ENCODE measurements at places on chromosomes 16 and 17.
A peak's percentile ranks its signal among the peaks of the same experiment; 100 is the strongest.

GRCh38 chr17:57997085-57997809 lies 9.2 kb upstream of the VEZF1 start:
- DNase-seq, result no peak

GRCh38 chr16:25593260-25593659 lies 98.5 kb upstream of the HS3ST4 start:
- DNase-seq, result no peak

GRCh38 chr17:12398441-12399051 lies 267.1 kb upstream of the MYOCD start:
- DNase-seq, result no peak

GRCh38 chr16:81581107-81581506 lies 136.5 kb downstream of the CMIP start:
- no peak for DNase-seq

GRCh38 chr17:19359151-19359550 lies 3.4 kb downstream of the B9D1 start:
- no peak for DNase-seq

GRCh38 chr17:42118126-42118510 lies 3.0 kb downstream of the KAT2A start:
- DNase-seq, result no peak

- DNase-seq, result no peak
Observed at GRCh38 chr17:44280392-44280937, 12.5 kb upstream of the SLC4A1 start.

- no peak for DNase-seq
Observed at GRCh38 chr17:1492249-1493206, at the start of gene MYO1C. Gene MYO1C (minus strand): TSS chr17:1492686. CDS start chr17:1492487, 199 bp downstream.

DNA sequence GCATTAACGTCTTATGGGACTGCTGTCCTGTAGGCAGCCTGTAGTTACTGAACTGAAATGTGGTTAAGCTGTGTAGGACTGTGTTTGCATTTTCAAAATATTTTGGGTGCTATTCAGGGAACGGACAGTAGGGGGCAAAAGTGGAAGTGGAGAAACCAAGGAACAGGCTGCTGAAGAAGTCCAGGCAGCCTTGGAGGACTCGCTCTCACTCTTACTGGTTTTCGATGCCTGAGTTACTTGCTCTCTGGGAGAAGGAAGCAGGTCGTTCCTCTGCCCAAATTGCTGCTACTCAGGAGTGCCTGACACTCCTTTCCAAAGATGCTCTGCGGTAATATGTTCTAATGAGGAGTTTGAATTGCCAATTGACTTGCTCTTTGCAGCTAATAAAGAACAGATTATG lies 64.5 kb upstream of the RBFOX1 start:
- no peak for DNase-seq

DNA sequence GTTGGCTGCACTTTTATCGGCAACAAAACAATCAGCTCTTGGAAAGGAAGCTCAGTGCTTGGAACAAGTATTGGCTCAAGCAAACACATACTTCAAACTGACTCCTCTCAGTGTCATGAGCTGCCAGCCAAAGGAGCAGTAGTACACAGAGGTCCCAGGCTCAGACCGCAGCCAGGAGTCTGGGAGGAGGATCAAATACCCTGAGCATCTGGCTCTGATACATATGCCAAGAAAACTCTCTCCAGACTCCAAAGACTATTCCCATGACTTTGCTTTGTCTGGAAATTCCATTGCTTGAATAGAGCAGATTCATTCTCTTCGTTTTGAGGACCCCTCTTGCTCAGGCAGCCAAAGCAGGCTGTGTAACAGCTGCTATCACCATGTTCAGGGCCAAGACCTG lies 501.6 kb upstream of the PSMD7 start:
- DNase-seq, result no peak

GRCh38 chr16:46828943-46829342 lies 2.0 kb downstream of the C16orf87 start:
- no peak for DNase-seq

DNA sequence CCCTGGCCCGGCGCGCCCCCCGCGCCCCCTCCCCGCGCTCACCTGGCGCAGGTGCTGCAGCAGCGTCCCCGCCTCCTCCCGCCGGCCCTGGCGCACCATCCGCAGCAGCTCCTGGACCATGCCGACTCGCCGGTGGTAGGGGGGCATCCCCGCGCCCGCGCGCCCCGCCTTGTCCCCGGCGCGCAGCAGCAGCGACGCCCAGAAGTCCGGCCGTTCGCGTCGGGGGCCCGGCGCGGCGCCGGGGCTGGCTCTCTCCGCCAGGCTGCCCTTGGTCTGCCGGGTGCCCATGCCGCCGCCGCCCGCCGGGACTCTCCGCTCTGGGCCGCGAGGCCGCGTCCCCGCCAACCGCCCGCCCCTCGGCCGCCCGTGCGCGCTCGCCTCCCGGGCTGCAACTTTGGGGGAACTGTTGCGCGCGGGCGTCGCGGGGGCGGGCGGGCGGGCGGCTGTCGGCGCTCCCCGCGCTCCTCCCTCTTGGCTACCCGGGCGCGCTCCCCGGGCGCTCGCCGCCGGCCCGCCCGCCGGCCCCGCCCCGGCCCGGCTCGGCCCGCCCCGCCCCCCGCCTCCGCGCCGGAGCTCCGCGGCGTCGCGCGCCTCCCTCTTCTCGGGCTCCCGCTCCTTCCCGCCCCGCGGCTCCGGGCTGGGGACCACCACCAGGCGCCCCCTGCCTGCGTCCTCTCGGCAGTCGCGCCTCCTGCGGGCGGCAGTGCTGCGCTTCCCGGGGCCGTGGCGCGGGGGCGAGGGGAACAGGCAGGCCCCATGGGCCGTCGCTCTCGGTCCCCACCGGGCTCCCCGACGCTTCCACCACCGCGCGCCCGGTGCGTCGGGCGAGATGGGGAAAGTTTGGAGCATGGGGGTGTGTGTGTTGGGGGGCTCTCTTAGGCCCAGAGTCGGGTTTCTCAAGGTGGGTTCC lies at the start of gene LRRC75A:
Gene LRRC75A, minus strand, starts transcription at position 491 of the 910 bp plus-strand sequence. Its CDS starts 203 bp downstream, at position 288.
- DNase-seq, result peak; percentile 55

DNA sequence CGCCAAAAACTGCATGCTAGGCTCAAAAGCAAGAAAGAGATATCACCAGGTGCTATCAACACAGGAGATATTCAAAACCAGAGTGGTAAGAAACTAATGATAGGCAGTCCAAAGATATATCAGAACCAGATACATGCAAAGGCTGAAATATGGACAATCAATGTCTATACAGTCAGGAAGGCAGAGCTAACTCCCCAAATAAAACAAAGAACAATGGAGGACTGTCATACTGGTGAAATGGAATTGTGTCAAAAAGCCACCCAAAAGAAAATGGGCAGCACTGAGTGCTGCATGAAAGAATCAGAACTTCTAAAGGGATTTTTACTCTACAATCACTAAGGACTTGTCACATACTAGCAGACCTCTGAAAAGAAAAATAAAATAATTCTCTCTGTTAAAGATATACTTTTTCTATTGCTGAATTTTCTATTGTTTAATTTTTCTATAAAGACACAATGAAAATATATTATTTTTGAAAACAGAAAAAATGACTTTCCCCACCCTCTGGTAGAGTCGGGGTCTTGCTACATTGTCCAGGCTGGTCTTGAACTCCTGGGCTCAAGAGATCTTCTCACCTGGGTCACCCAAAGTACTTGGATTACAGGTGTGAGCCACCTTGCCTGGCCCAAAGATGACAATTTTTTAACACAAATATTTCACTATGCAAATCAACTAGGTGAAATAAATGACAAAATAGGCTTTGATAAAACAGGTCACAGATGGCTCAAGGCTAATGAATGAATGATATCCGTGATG lies 98.2 kb downstream of the USP32 start:
- DNase-seq, result no peak

GRCh38 chr17:20114466-20114865 lies 105.3 kb downstream of the SPECC1 start:
- DNase-seq, result no peak

GRCh38 chr17:13491916-13492736 lies 109.6 kb downstream of the HS3ST3A1 start:
- DNase-seq, result no peak

GRCh38 chr16:85284141-85284817 lies 172.0 kb upstream of the CIBAR2 start:
- DNase-seq, result no peak

DNA sequence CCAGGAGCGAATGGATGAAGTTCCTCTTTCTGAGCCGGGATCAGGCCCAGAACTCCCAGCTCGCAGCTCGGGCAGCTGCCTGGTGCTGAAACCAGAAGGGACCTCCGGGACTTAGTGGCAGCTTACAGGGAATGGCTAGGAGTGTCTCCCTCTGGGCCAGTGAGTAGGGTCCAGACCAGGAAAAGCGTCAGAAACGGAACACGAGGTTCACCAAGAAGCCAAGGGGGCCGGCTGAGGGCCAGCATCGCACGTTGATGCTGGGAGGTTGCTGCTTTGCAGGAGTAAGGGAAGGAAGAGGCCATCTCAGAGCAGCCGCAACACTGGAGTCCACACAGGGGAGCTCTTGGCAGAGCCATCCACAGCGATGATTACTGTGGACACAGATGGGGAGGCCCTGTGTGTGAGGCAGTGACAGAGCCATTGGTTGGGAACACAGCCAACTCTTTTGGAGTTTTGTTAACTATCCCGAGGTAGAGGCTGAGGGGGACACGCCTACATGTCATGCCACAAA lies 74.0 kb upstream of the CREBBP start:
- DNase-seq, result peak; percentile 16

GRCh38 chr17:76442341-76443338 lies 10.3 kb downstream of the UBE2O start:
- peak; percentile 30 for DNase-seq

DNA sequence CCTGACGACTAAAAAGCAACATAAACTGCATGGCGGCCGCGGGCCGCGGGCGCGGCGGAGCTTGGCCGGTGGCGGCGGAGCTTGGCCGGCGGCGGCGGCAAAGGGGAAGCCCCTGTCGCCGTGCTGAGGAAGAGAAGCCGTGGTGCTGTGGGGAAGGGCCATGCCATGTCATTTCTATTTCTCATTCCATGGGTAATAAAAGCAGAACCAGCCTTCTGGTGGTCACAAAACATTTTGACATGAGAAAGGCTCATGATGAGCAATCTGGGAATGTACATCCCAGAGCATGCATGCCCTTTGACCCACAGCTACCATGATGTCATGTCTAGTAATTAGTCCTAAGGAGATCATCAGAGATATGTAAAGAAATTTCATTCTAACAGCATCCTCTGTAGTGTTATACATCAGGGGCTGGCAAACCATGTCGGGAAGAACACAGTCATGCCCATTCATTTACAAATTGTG lies 23.9 kb upstream of the HEATR6 start:
- peak; percentile 59 for DNase-seq

All from hematopoietic multipotent progenitor cell (in vitro differentiated cells).